ENCODE measurements at places on chromosomes 5 and 9.
A peak's percentile ranks its signal among the peaks of the same experiment; 100 is the strongest.

- DNase-seq, result peak; percentile 50
Measured at GRCh38 chr5:107063511-107063910, 607.2 kb downstream of the EFNA5 start.

DNA sequence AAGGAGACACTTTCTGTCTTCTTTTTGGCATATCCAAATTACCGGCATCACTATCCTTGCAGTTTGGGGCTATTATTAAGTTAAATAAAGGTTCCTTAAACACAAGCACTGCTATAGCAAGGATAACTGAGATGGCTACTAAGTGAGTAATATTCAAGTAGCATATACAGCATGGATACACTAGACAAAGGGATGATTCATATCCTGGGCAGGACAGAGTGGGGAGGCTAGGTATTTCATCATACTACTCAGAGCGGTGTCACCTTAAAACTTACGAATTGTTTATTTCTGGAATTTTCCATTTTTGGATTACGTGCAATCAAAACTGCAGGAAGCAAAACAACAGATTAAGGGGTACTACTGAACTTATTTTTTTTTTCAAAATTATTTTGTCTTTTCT lies 54.1 kb downstream of the FER start:
- peak; percentile 86 for DNase-seq

DNA sequence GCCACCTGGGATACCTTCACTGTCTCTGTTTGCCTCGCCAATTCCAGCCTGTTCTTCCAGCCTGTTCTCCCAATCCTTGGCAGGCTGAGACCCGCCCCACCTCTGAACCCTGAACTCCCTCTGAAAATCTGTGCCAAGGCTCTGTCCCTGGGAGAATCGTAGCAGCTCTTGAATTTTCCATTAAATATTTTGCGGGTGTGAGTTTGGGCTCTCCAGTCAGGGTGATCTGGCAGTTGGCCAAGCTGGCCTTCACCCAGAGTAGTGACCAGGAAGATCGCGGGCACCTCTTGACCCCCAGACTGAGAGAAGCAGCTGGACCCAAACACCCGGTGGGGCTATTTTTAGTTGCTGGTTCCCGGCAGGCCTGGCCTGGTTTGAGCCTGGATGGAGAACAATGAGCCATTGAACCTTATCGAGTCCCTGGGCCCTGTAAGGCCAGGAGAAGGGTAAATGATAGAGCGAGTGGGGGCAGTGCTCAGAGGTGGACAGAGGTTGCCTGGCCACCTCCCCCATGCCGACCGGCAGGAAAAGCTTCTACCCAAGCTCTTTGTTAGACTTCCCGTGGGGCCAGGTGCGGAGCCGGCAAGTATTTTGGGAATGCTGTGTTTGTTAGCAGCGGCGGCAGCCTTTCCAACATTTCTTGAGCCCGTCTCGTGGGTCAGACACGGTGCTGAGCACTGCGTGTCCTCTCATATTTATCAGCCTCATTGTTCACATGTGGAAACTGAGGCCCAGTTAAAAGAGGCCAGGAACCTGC lies 146.2 kb downstream of the RGS3 start:
- DNase-seq, result no peak

DNA sequence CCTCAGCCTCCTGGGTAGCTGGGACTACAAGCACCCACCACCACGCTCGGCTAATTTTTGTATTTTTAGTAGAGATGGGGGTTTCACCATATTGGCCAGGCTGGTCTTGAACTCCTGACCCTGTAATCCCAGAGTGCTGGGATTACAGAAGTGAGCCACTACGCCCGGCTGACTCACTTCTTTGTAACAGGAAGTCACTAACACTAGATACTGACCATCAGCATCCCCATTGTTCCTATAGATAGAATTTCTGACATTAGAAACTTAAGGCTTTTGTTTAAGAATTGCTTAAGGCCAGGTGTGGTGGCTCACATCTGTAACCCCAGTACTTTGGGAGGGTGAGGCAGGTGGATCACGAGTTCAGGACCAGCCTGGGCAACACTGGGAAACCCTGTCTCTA lies 42.2 kb downstream of the LEAP2 start:
- no peak for DNase-seq

DNA sequence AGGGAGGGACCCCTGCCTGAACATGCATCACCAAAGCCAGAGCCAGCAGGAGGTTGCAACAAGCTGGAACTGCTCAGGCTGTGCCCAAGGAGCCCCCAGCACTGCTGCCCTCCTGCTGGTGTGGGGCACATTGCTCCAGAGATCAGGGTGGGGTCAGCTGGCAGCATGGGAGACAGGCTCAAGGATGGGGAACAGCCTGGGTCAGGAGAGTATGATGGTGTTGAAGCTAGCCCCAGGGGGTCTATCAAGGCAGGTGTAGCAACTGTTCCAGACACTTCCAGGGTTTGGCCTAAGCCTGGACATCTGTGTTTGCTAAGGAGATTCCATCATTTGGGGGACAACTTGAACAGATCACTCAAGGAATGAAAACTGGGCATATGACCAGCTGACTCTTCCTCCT lies 133.1 kb downstream of the ATPSCKMT start:
- no peak for DNase-seq
